SK-N-SH (cell line): ENCODE measurements at places on chromosomes 11 and 22.
A peak's percentile ranks its signal among the peaks of the same experiment; 100 is the strongest.

GRCh38 chr22:44668190-44668885 is 33.7 kb upstream of the PRR5 start:
- peak; percentile 90 for DNase-seq

DNA sequence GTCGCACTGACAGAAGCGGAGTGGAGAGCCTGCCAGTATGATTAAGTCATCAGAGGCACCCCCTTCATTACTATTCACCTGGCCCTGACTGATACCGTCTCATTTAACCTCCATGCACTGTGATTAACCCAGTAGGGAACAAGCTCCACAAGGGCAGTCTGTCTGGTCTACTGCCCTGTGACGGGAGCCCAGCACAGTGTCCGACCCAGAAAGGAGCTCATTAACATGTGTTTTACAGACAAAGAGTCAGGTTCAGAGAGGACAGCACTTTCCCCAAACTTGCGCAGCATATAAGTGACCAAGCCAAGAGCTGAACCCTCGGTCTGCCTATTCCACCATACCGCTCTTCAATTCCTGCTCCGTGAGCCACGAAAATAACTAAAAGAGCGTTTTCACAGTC is 129.5 kb downstream of the RRAS2 start:
- DNase-seq: no peak

GRCh38 chr11:85758026-85758425 is 52.9 kb downstream of the SYTL2 start:
- DNase-seq: no peak

- no peak for DNase-seq
Measured at GRCh38 chr11:100801225-100801999, 114.3 kb downstream of the ARHGAP42 start.

- DNase-seq: no peak
Measured at GRCh38 chr11:8241373-8242117, 22.1 kb downstream of the LMO1 start.

DNA sequence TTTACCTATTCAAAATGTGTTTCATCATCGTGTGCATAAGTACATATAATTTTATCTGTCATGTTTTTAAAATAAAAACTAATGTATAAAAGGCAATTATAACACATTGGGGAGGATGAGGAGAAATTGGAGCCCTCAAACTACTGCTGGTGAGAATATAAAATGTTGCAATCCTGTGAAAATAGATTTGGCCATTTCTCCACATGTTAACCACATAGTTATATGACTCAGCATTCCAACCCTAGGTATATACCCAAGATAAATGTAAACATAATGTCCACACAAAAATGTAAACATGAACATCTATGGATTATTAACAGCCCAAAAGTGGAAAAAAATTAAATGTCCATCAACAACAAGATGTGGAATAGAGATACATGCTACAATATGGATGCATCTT is 928.0 kb upstream of the FAT3 start:
- DNase-seq: no peak

GRCh38 chr11:11882539-11882938 is 40.8 kb downstream of the USP47 start:
- no peak for DNase-seq

DNA sequence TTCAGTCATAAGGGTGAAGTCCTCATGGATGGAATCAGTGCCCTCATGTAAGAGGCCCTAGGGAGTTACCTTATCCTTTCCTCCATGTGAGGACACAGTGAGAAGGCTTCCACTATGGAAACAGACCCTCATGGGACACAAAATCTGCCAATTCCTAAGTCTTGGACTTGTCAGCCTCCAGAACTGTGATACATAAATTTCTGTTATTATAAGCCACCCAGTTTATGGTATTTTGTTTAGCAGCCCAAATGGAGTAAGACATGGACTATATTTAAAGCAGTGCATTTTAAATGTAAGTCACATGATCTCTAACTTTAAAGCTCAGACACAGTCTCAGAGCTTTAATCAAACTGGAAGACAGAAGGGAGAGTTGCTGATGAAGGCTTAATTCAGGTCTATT is 619.8 kb upstream of the CHORDC1 start:
- DNase-seq: no peak

DNA sequence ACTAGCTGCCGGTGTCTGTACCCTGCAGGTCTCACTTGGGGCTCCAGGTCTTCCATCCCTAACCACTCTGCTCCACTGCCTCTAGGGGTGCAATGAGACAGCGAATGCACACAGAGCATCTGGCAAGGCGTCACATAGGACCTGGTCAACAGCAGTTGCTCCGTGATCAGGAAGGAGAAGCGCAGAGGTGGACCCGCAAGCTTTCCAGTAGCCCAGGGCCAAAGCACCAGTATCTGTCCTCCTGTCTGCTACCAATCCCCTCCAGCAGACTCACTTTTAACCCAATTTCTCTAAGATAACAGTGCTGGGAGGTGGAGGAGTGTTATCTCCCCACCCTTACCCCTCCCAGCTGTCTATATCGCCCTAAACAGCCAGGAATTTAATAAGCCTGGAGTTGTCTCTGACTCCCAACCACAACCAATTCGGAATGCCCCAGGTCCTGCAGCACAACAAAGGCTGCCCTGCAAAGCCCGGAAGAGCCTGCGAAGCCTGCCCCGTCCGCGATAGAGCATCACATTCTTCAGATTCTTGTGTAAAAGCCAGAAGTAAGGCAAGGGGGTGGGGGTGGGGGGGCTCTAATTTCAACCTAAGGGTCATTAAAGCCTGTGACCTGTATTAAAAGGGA is 19.3 kb downstream of the MYH9 start:
- peak; percentile 81 for DNase-seq

- DNase-seq: no peak
Measured at GRCh38 chr11:103367650-103368049, 258.4 kb downstream of the DYNC2H1 start.

GRCh38 chr11:115504276-115505158 is at the start of gene CADM1:
CADM1 (minus strand) TSS chr11:115504415.
- peak; percentile 96 for DNase-seq

- peak; percentile 40 for DNase-seq
Measured at GRCh38 chr11:116644201-116644940, 128.4 kb downstream of the BUD13 start.

- no peak for DNase-seq
Measured at GRCh38 chr11:119505861-119506260, 82.9 kb upstream of the THY1 start.

DNA sequence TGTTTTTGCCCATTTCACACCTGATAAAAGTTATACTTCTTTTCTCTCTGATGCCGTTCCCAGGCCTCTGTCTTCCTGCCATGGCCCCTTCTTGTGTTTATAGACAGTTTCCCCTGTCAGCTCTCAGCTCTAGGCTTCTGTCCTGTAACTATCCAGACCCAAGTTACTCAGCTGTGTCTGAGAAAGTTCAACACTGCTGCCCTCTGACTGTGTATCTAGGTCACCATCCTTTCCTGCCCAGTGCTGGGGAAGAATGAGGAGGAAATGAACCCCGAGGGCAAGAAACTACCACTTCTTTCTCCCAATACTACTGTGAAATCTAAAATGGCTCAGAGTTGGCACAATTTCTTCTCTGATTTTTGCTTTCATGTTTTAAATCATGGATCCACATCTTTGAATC is 29.6 kb downstream of the SNX19 start:
- no peak for DNase-seq

GRCh38 chr22:38970551-38970950 is 11.6 kb upstream of the APOBEC3B start:
- no peak for DNase-seq

GRCh38 chr11:232783-233565 is 3.2 kb downstream of the SIRT3 start:
- no peak for DNase-seq
